CD8-positive, alpha-beta T cell (primary cell): ENCODE measurements at places on chromosomes 16 and 17.

- DNase-seq, result peak; percentile 72
These were observed 2.2 kb upstream of the PLEKHH3 start for GRCh38 chr17:42678951-42679491.

- peak; percentile 8 for DNase-seq
These were observed 192.9 kb downstream of the CCDC182 start for GRCh38 chr17:57552114-57552624.

GRCh38 chr17:44122816-44123355 is 555 bp downstream of the HDAC5 start:
- peak; percentile 37 for DNase-seq

- peak; percentile 59 for DNase-seq
These were observed 630 bp downstream of the RNFT1 start for GRCh38 chr17:59963738-59964481.

- no peak for DNase-seq
These were observed 12.8 kb downstream of the GPR179 start for GRCh38 chr17:38330941-38331411.

DNA sequence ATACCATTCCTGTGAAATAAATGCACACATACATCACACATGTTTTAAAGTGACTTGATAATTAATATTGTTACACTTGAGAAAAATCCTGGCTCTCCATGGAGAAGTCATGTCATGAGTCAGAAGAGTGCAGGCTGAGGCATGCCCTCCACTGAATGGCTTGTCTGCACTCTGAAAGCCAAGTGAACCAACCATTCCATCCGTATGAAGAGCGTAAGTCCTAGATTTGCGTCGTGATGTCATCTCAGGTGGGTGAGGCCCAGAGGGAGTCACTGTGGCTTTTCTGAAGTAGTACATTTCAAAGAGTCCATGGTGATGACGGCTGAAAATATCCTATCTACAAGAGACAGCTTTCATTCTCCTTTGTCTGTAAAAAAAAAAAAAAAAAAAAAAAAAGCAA is 83.5 kb upstream of the IRX5 start:
- DNase-seq, result no peak

DNA sequence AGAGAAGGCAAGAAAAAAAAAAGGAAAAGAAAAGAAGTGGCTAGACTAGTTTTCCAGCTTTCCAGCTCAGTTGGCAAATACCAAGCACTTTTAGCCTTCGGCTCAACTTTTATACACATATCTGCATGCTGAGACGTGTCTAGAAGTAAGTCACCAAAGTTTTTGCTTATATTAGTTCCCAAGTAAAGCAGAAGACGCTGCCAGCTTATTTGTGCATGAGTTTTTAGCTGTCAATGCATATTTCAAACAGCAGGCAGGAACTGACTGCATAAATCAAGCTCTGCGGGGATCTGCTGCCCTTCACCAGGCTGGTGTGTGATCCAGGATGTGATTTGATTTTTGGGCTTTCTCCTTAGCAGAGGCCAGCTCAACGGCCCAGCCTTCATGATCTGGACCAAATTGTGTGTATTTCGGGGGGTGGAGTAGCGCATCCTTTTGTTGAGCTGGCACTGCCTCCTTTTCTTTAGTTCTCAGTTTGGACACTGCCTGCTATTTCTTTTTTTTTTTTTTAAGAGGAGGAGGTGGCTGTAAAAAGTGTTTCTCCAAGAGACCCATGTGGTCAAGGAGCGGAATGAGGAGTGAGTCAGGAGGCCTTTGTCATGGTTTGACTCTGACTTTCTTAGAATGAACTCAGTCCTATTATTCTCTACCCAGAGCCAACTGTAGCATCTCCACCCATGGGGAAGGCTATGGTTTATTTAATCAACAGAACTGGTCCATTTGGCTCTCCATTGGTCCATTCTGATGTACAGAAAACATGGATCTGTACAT is 162.6 kb upstream of the XYLT1 start:
- no peak for DNase-seq

DNA sequence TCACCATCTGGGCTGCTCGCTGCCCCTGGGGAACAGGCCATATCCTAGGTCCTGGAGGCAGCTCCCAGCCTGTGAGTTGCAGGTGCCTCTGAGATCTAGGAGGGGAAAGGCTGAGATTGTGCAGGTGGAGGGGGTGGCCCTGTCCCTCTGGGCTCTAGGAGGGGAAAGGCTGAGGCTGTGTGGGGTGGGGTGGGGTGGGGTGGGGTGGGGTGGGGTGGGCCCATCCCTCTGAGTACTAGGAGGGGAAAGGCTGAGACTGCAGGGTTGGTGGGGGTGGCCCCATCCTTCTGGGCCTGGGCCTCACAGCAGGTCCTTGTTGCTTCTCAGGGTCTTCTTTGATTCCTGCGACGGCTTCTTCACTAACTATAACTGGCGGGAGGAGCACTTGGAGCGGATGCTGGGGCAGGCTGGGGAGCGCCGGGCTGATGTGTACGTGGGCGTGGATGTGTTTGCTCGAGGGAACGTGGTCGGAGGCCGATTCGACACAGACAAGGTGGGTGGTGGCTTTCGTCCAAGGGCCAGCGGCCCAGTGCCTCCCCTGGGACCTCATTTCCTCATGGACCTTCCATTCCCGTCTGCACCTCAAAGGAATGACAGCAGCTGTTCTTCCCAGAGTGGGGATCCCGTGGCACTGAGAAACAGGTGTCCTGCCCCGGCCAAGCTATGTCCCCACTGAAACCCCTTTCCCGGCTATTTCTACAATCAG is 7.1 kb downstream of the ENGASE start:
- DNase-seq, result no peak

DNA sequence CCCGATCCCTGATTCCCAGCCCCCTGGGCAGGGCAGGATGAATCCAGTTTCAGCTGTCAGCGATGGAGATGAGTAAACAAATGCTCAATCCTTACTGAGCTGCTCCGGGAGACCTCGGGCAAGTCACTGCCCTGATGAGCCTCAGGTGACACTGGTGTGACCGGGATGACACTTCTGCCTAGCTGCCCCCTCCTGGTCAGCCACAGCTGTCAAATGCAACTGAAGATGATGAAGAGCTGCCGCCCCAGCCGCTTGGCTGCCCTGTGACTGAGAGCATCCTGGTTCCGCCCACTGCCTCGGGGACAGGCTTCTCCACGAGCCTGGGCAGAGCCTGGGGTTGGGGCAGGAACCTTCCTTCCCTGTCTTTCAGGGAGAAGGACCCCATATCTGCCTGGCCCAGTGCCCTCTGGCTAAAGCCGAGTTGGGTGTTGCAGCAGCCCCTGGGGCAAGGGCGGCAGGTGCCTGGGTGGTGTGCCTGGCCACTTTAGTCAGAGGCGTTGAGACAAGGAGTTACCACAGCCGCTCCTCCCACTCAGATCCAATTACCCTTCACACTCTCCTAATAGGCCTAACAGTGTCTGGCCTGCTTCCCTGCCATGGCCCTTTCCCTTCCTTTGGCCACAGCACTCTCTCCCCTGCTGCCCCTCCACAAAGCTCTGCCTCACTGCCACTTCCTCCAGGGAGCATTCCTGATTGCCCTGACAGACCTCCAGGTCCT is 5.5 kb downstream of the CCL17 start:
- no peak for DNase-seq

GRCh38 chr16:88867581-88868246 is 1.3 kb upstream of the PABPN1L start:
- no peak for DNase-seq

- no peak for DNase-seq
These were observed 21.5 kb upstream of the CA4 start for GRCh38 chr17:60128171-60128859.

- DNase-seq, result no peak
These were observed 185.2 kb downstream of the C16orf95 start for GRCh38 chr16:87131996-87132345.

- DNase-seq, result no peak
These were observed 220.2 kb upstream of the CDH8 start for GRCh38 chr16:62256406-62256805.
